ENCODE measurements at places on chromosomes 2 and 18.

DNA sequence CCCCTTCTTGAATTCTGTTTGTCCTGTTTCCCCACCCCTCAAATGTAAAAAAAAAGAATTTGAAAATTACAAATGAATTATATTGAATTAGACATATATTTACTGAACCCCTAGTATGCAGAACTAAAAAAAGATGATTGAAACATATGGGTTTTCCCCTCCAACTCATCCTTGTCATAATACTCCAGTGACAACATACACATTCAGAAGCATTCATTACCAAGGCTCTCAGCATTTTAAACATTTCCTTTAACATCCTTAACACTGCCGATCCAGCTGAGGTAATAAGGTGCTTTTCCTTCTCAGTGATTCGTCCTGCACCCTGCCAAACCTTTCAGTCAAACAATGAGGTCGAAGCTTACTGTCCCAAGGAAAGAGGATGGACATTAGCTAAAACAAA is 53.1 kb upstream of the DTNB start:
- DNase-seq, result no peak

- no peak for DNase-seq
Observed at GRCh38 chr2:9424447-9425164, 1.2 kb downstream of the CPSF3 start.

DNA sequence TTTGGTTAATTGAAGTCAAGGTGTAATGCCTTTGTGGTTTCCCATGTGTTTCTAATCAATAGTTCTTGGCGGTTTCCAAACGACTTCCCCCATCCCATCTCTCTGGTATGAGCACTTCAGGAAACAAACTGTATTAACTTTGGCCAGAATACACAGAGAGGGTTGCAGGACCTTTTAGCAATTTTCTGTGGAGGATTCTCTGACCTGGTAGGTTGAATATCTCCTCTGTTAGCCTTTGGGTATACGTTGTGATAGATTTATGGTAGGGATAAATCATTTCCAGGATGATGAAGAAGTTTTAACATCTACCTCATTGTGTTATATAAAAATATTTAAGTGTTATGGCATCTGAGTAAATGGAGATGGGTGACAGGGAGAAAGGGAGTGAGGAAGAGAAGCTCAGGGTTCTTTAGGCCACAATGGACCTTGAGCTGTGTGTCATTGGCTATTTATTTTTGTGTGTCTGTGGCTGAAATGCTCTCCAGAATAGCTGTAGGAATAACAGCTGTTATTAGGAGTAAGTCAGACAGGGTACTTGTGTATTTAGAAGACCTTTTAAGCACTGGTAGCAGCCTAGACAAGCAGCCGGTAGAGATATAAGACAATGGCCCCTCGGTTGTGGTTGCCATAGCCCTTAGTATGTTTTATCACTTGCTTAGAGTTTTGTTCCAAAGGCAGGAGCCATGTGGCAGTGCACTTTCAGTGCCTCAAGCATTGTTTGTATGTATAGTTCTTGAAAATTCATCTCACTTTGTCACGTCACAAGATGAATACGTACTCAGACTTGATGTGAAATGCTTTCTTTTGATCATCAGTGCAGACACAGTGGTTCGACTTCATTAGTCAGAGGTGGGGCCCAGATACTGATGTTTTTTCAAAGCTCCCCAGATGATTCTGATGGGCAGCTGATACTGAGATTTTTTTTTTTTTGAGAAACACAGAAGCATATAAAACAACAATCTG is 91.1 kb downstream of the FMNL2 start:
- DNase-seq, result no peak

- DNase-seq, result no peak
Observed at GRCh38 chr18:12652861-12653401, 5.0 kb downstream of the SPIRE1 start.

DNA sequence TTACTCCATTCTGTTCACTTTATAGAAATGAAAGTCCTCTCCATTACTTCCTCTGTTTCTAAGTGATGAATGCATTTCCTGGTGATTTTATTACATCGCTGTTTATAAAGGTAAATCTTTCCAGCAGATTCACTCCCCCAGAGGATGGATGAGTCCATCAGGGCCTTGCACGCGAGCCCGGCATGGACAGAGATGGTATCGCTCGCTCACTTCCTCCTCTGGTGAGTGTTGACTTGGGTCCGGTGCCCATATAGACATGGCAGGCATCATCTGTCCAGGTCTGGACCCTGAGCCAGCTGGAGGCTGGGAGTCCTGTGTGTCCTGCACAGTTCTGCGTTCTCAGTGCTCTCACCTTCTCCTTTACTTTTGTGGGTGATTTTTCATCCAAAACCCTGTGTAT is 733.6 kb upstream of the SALL3 start:
- DNase-seq, result no peak

Measured in Caco-2 (cell line).